Epithelial cell of alveolus of lung (primary cell): ENCODE measurements at places on chromosomes 2 and 18. TPM values are rescaled to one million over a fixed set of nuclear protein-coding genes. Genes with fewer than 3 reads are reported as not detected.

KYNU gene
- 4.4 and 25.7 TPM in 2 replicates for total RNA-seq

DAW1 gene
- 0.32 and 1.8 TPM in 2 replicates for total RNA-seq

RAD51AP2 gene
- under 0.01 TPM in 1 of 2 replicates, not detected in the other for total RNA-seq

ABCG8 gene
- total RNA-seq: not detected in 2 replicates

AFF3 gene
- total RNA-seq: 5.7 and 6.6 TPM in 2 replicates

RGPD3 gene
- under 0.01 and 0.13 TPM in 2 replicates for total RNA-seq

XIRP2 gene
- under 0.01 and 0.65 TPM in 2 replicates for total RNA-seq
